ENCODE measurements at places on chromosomes 7 and 10.

DNA sequence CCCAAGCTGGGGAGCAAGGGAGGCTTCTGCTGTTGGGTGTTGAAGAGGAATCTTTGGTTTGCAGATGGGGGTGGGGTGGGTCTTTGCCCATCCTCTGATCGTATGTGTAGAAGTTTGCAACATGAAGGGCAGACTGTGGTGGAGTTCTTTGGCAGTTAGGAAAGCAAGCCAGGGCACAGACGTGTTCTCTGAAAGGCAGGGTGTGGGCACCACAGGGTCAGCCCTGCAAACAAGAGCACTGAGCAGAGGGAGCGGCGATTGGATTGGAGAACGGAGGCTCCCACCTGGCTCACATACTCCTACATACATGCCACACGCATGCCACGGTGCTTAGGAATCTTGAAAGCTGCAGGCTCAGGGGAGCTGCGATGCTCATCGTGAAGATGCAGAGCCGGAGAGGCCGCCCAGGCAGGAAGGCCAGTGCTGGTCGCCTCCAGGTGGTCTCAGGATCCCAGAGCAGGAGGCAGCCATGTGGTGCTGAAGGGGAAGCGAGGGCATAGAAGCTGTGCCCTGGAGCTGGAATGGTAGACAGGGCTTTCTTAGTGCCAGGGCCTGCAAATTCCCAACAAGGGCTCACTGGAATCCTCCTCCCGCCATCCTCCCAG lies 149.0 kb downstream of the MGMT start:
- DNase-seq = no peak

DNA sequence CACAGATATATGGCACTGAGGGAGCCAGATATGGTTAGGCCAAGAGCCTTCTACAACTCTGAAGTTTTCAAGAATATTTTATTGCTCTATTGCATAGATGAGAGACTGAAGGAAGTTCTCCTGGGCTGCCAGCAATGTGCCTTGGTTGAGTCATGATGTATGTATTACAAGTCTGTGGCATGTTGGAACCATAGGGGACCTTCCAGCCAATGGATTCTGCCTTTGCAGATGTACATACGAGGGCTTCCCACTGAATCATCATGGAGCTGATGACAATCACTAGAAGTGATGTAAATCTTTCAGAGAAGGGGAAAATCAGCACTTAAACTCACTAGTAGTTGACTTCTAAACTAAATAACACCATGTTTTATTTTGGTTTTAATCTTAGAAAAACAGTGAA lies 419.5 kb downstream of the PHTF2 start:
- DNase-seq = no peak

- no peak for DNase-seq
Measured at GRCh38 chr7:18405726-18406125, 89.8 kb upstream of the HDAC9 start.

DNA sequence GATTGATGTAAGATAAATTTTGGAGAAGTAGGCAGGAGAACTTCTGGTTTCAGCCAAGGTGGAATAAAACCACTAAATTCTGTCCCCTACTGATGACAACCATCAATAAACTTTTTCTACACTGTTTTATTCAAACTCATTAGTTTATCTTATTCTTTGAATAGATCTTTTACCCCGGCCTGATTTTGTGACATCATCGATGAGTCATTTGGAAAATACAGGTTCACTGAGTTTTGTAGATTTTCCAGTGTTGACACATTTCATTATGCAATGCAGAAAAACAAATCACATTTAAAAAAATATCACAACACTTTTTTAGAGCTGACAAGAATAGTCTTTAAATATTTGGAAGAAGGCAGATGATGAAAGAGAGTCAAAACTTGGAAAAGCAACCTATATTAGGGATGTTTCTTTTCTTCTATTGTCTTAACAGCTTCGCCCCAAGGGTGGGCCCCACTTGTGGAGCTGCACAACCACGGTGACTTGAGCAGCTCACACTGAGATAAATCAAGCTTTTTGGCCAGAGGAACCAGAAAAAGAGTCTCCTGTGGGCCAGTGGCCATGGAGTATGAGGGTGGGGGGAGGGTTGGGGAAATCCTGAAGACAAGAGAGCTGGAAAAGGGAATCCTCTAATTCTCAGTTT lies 112.8 kb downstream of the PTEN start:
- DNase-seq = no peak

DNA sequence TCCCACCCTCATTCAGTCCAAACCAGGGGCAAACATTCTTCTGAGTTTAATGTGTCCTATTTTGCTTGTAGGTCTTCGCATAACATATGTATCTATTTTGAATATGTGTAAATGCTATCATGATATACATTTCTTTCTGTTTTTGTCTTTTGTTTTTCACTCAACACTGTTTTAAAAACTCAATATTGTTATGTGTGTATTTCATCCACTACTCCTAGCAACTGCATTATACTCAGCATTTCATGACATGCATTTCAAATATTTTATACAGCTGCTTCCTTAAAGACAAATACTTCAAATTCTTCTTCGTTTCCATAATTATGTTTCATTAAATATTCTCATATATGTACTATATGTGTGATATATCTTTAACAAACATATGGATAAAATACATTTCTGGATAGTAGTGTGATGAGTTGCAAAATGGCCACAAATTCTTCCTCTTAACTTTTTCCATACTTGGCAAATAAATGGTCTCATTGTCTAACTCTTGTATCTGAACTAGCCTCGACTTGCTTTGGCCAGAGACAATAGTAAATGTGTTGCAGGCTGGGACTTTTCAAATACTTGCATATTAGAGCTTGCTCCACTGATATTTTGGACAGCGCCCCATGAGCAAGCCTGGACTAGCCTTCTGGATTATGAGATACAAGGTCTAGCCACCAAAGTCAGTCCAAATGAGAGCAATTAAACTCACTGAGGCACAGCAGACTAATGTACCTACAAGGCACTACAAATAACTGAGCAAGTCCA lies 539.7 kb upstream of the KCND2 start:
- no peak for DNase-seq

GRCh38 chr10:128103229-128103714 lies 23.0 kb downstream of the MKI67 start:
- DNase-seq = no peak

DNA sequence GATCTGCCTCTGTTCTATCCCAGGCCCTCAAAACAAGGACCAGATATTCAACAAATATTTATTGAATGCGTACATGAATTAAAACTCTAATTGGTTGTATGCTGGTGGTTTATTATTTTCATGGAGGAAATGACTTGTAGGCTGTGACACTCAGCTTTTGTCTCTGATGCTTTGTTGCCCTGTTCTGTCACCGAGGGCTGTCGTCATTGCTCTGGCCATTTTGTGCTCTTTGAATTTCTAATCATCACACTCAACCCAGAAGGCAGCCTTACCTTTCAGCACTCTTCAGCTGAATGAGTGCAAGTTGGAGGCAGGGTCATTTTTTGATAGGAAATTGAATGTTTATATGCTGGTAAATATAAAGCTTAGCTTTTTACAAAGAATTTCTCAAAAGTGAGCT lies 14.5 kb downstream of the SRGN start:
- DNase-seq = no peak

GRCh38 chr10:12221323-12222298 lies 25.6 kb downstream of the CDC123 start:
- no peak for DNase-seq

- DNase-seq = no peak
Measured at GRCh38 chr7:12643001-12643643, 44.3 kb upstream of the ARL4A start.

DNA sequence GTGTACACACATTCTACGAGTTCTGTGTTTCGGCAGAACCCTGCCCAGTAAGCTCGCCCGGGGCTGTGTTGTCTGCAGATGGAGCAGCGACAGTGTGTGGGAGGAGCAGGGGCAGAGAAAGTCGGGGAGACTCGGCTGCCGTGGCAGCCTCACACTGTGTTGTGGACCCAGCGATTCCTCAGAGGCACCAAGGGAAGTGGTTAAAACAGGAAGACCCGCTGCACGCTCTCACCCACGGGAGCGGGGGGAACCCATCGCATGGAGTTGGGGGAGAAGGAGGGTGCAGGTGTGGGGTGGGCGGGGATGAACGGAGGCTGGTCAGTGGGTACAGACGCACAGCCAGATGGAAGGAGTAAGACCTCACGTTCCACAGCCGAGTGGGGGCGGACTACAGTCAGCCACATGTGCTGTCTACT lies 250.2 kb downstream of the ELFN1 start:
- no peak for DNase-seq

DNA sequence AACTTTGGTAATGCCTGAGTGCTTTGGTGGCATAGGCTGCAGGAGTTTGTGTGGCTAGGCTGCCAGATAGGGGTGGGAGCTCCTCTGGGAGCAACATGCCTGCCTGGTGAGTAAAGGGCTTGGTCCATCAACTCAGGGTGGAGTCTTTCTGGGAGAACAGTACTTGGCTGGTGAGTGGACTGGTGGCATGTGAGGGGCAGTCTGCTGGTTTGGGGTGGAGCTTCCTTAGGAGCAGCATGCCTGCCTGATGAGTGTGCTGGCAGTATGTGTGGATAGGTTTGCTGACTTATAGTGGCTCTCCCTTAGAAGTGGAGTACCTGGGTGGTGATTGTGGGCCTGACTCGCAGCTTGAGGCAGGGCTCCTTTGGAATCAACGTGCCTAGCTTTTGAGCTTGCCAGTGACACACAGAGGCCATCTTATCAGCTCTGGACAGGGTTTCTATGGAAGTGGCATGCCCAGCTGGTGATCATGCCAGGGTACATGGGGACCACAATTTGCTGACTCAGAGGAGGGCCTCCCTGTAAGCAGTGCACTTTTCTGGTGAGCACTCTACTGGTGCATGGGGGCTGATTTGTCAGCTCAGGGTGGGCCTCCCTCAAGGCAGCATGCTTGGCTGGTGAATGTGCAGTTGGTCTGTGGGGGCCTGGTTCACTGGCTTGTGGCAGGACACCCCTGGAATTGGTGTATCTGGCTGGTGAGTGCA lies 35.0 kb upstream of the SRI start:
- no peak for DNase-seq

- no peak for DNase-seq
Measured at GRCh38 chr7:84953234-84953633, 233.6 kb downstream of the SEMA3D start.

DNA sequence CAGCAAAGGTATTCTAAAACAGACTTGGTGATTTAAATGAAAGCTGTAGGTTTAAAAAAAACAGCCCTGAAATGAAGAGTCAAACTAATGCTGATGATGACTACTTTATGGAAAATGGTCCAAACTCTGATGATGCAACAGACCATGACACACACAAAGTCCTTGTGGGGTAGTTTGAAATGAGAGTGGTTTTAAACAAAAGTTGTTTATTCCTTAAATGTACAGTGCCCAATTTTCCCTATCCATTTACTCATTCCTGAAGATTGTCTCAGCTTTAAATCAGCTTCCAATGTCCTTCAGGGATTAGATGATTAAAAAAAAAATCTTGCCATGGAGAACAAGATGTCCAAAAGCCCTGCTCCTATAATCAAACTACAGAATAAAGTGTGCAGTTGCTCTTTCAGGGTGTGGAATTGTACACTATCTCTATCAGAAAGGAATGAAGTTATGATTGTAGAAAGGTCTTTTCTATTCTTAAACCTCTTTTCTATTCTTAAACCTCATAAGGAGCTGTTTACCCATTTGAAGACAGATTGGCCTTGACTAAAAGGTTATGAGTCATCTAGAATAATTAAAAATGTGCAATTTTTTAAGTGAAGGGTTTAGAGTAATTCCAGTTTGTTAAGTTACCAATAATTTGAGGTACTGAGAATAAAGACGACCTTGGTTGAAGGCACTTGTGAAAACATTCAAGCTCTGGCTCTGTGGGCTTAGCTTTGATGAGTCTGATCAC lies 70.2 kb upstream of the ITGA8 start:
- DNase-seq = no peak

DNA sequence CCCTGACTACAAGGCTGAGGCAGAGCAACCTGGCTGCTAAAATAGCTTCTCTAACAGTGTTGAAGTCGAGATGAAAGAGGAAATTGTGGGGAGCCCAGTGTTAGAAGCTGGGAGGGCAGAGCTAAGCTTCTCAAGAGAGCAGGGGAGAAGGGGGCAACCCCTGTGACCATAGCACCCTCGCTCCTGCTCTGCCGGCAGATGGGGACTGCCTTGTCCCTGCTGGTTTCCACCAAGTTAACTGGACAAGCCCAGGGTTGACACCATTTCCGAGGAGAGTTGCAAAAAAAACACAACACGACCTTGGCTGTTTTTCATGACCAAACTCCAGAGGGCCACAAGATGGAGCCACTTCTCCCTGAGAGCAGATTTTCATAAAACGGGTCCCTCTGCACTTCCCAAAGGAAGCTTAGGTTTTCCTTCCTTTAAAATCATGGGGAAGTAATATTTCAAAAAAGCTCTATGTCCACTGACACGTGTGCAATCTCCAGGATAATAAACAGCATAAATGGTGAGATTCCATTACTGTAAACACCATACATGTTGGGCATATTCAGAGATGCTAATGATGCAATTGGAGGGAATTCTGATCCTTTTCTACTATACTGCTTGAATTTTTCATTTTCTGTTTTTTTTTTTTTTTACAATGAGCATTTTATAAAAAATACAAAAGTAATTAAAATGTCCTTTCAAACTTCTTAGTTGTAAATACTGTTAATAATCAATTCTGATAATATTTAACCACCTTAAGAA lies 140.4 kb downstream of the PIP4K2A start:
- DNase-seq = no peak

- no peak for DNase-seq
Measured at GRCh38 chr10:44828508-44829142, 82.5 kb upstream of the TMEM72 start.

DNA sequence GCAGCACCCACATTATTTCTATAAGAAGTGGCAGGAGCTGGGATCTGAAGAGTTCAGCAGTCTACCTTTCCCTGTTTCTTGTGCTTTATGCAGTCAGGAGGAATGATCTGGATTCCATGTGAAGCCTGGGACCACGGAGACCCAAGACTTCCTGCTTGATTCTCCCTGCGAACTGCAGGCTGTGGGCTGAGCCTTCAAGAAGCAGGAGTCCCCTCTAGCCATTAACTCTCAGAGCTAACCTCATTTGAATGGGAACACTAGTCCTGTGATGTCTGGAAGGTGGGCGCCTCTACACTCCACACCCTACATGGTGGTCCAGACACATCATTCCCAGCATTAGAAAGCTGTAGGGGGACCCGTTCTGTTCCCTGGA lies 874 bp upstream of the RBP3 start:
- DNase-seq = no peak

DNA sequence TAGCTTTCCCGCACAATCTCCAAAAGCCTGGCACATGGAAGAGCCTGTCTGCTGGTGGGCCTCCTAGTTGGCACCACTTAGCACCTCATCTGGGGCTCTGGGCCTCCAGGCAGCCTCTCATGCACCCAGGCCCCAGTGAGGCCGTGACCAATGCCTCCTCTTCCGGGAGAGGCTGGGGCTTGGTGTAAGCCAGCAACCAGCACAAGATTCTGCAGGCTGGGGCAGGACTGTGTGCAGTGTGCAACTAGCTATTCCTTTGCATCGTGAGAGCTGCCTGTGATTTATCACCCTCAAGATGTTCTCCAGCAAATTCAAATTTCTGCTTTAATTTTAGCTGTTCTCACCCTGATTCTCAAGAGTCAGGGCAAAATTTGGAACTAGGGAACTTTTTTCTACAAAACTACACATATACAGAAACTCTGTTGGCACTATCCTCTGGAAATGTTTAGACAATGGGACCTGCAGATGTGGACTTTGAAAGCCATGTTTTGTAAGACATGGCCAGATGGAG lies 603.7 kb upstream of the MKI67 start:
- DNase-seq = no peak

Measured in C1 segment of cervical spinal cord (tissue), 14 donors.